Activated CD4-positive, alpha-beta T cell treated with anti-CD3 and anti-CD28 coated beads, Interleukin-2, amount 50 U/mL, for 48 hours (primary cell): ENCODE measurements at places on chromosomes 2 and 18.

DNA sequence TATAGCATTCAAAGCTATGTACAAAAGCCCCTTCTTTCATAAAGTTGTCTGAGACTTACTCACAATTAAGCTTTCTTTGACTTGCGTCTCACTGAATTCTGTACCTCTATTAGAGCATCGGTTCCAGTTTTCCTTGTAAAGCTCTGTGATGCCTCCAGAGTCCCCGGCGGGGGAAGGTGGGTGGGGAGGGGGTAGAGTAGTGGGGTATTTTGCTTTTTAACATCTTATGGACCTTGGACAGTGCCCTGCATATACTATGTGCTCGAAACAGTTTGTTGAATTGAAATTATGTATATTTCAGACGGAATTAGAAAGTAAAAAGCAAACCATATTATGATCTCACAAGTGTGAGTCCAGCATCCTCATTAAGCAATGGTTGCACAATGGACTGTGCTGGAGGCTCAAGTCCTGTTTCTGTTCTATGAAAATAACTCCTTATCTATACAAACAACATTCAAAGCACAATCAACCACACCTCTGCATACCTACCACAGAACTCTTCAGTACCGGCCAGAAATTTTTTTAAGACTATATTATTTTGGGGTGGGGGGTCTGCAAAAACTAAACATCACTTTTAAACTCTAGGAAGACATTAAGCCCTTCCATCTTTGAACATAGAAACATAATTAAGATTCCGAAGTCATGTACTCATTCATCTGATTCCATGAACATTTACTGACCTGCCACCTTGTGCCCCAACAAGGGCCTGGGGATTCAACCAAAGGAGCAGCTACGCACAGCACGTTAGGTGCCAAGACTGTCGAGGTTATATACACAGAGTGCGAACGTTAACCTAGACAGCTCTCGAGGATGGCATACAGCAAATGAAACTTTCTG lies 908 bp downstream of the STAT1 start:
- DNase-seq = no peak

DNA sequence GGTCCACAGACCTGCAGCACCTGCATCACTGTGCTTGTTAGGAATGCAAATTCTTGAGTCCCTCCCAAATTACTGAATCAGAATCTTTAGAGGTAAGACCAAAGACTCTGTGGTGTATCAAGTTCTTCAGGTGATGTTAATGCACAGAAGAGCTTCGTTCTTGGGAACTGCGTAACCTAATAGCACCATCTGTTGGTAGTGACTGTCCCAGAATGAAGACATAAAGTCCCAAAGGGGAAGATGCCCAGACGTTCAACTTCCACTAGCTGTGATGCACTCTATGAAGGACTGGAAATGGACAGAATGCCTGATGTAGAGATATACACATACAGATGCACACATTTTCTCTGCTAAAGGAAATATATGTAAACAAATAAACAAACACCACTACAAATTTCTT lies 576.0 kb downstream of the LRP1B start:
- DNase-seq = no peak

DNA sequence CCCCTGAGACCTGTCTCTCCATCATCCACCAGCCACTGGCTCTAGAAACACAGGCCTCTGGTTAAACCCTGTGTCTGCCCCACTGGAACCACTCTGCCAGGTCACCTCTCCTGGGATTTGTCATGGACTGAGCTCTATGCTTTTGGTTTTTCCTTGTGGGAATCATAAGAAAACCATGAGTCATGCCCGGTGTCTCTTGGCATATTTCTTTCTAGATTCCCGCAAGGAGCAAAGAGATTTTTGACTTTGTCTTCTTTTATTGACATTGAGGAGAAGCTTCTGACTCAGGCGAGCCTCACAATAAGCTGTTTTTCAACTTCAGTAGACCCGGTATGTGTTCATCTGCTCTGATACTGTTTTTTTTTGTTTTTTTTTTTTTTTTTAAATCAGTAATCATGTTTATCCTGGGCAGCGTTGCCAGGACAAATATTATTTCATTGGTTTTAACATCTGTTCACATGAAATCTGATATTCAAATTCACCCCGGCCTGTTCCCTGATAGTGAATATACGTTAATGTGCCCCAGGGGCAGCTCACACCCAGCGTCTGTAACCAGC lies 207.1 kb downstream of the ACKR3 start:
- no peak for DNase-seq

- DNase-seq = no peak
These were observed 38.7 kb downstream of the RALBP1 start for GRCh38 chr18:9513971-9514512.

DNA sequence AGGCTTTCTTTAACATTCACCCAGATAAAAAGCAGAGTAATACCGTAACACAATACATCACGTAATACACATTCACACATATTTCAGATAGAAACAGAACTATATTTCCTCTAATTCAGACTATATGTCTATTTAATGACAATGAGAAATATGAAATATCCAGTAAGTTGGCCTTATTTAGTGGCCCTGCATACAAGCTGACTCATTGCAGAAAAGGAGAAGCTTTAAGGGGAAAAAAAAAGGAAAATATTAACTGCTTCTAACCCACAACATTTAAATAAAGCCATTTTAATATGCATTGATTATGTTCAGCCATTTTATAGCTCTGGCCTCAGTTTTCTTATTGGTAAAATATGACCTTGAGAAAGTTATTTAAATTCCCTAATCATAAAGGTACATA lies 94.8 kb downstream of the PPP1R1C start:
- no peak for DNase-seq
